ENCODE measurements at places on chromosomes 12 and 14.

GRCh38 chr12:104121001-104121400 is 17.0 kb downstream of the NFYB start:
- H3K27ac ChIP-seq: no peak overlapping the region
- no peaks in the 10 kb centered on the region for H3K4me1 ChIP-seq
- DNase-seq: no peak
- H3K27me3 ChIP-seq: no peaks in the 10 kb centered on the region
- H3K4me3 ChIP-seq: no peak overlapping the region

DNA sequence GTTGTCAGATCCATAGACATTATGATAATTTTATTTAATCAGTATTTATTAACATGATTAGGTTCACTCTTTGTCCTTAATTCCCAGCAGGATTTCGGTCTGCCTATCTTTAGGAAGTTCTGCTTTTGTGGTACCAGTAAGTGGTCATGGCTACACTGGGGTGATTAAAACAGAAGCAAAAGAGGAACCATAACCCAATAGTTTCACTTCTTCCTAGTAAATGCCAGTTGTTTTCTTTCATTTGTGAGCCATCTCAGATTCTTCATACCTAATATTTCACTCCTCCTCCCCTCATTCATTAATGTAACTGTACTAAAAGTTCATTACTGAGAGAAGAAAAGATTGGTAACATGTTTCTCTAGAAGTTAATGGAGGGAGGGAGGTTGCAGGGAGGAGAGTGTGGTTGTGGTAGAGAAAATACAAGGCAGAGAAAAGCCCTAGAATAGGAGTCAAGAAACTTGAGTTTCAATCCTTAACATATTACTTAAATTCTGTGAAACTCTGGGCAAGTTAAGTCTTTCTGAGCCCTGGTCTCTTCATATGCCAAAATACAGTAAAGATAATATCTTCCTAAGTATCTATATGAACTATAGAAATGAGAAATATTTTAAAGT is 101.2 kb downstream of the PEBP1 start:
- H3K36me3 ChIP-seq: peaks cover 54% of the 10 kb centered on the region
- H3K4me1 ChIP-seq: no peaks in the 10 kb centered on the region
- H3K4me3 ChIP-seq: no peak overlapping the region
- H3K27me3 ChIP-seq: no peaks in the 10 kb centered on the region

DNA sequence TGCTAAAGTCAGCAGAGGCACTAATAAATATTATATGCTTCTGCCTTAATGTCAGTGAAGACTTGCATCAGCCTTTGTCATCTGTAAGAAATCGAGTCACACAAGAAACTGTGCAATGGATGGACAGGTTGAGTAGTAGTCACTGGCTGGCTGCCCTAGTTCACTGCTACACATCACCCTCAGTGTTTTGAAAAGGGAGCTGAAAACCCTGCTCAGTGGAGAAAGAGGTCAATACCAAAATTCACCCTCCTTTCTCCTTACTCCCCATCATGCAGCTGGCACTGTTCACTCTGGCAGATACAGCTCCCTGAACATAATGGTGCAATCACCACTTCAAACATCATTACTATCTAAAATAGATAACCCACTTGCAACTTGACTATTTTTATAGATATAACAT is 6.6 kb downstream of the ANKS1B start:
- no peak overlapping the region for H3K27ac ChIP-seq
- H3K4me1 ChIP-seq: no peaks in the 10 kb centered on the region
- H3K4me3 ChIP-seq: no peak overlapping the region
- no peak for DNase-seq
- no peaks in the 10 kb centered on the region for H3K27me3 ChIP-seq

DNA sequence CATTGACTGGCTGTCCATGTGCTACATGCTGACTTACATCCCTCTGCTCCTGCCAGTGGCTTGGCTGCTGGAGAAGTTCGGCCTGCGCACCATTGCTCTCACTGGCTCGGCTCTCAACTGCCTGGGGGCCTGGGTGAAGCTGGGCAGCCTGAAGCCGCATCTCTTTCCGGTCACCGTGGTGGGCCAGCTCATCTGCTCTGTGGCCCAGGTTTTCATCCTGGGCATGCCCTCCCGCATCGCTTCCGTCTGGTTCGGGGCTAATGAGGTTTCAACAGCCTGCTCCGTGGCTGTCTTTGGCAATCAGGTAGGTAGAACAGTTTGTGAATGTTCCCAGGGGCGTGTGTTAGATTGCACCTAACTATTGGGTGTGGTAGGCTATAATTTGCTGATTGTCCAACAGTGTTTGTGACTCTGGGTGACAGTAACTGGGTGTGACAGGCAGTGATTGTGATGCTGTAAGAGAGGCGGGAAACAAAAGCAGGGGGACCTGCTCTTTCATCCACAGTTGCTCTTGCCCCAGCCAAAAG is 981 bp downstream of the FLVCR2 start:
- no peaks in the 10 kb centered on the region for H3K4me1 ChIP-seq
- H3K27me3 ChIP-seq: peaks cover 23% of the 10 kb centered on the region
- no peak for DNase-seq
- no peak overlapping the region for H3K27ac ChIP-seq

- no peak for DNase-seq
- H3K27ac ChIP-seq: no peak overlapping the region
- H3K4me1 ChIP-seq: no peaks in the 10 kb centered on the region
- no peak overlapping the region for H3K4me3 ChIP-seq
- H3K36me3 ChIP-seq: no peaks in the 10 kb centered on the region
Observed at GRCh38 chr14:97866195-97866594, 1069.0 kb downstream of the VRK1 start.

GRCh38 chr12:101648195-101648594 is 49.2 kb upstream of the CHPT1 start:
- no peaks in the 10 kb centered on the region for H3K27me3 ChIP-seq
- H3K4me3 ChIP-seq: no peak overlapping the region
- H3K36me3 ChIP-seq: no peaks in the 10 kb centered on the region
